Stimulated activated CD4-positive, alpha-beta T cell treated with anti-CD3 and anti-CD28 coated beads, Interleukin-4, amount 100 ng/mL, for 24 hours (primary cell): ENCODE measurements at places on chromosomes 3 and 15.

DNA sequence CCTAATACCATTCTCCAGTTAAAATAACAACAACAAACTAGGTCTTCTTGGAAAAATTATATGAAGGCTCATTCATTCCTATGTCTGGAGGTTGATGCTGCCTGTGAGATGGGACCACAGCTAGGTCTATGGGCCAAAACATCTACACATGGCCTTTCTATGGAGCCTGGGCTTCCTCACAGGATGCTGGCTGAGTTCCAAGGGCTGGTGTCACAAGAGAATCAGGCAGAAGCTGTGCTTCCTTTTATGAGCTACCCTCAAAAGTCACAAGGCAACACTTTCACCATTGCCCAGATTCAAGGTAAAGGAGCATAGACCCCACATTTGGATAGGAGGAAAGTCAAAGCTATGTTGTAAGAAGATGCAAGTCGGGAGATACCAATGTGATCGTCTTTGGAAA, 4.6 kb upstream of the RTP2 start:
- DNase-seq = no peak

DNA sequence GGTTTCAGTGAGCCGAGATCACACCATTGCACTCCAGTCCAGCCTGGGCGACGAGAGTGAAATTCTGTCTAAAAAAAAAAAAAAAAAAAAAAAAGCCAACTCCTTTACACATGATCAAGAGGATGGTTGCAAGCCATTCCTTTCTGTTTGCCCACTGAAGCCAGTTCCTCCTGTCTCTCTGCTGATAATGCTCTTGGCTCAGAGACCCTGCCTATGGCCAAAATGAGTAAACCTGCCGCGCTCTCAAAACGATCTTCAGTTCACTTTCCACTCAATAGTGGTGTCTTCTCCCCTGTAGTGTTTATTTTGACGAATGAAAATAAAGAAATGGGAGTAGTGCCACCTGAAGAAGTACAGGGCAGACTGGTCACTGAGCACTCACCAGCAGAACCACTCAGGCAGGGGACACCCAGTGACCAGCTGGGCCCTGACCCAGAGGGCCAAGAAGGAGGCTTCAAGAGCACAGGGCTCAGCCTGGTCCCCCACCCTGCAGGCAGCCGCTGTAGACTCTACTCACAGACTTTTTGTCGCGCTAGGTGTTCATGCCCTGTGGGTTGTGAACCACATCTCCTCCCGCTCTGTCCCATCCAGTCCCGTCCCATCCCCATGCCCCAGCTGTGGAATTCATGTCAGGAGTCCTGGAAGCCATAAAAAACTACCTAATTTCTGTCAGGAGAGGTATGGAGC, 23.6 kb downstream of the GRAMD2A start:
- no peak for DNase-seq

DNA sequence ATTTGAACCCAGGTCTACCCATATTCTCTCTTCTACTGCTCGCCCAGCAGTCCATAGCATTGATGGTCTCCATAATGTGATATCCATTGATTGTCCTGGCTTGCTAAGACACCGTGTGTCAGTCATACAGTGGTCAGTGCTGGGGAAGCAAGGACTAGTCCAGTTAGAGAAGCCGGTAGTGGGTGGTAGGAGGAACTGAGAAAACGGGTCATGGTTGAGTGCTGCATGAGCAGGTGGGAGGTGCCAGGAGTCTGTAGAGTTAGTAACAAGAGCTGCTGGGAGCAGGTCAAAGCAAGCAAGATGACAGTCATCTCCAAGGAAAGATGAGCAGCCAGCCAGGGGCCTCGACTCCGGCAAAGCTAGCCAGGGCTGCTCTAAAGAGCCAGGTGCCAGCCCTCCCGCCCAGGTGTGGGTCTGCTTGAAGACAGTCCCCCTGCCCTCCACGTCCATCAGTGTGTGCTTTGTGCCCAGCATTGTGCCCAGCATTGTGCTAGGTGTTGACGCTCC, 29.5 kb upstream of the USP3 start:
- DNase-seq = no peak

- no peak for DNase-seq
These were observed 73.1 kb upstream of the PIAS1 start for GRCh38 chr15:67980773-67981685.

DNA sequence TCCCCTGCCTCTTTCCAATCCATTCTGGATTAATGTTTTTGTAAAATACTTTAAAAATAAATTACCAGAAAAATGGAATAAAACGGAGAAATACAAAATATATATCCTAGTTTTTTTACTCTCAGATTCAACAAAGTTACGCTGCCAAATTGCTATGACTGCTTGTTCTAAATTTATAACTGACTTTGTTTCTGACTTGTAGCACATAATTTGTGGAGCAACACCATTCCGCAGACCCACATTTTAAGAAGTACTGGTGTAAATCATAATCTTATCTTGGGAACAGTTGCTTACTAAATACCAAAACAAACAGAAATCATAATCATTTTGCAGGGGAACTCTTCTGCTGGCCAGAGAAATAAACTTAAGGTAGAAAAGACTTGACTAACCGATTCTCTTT, 339.4 kb upstream of the CBLB start:
- no peak for DNase-seq

- DNase-seq = no peak
These were observed 255.3 kb downstream of the RORA start for GRCh38 chr15:60973637-60974415.

DNA sequence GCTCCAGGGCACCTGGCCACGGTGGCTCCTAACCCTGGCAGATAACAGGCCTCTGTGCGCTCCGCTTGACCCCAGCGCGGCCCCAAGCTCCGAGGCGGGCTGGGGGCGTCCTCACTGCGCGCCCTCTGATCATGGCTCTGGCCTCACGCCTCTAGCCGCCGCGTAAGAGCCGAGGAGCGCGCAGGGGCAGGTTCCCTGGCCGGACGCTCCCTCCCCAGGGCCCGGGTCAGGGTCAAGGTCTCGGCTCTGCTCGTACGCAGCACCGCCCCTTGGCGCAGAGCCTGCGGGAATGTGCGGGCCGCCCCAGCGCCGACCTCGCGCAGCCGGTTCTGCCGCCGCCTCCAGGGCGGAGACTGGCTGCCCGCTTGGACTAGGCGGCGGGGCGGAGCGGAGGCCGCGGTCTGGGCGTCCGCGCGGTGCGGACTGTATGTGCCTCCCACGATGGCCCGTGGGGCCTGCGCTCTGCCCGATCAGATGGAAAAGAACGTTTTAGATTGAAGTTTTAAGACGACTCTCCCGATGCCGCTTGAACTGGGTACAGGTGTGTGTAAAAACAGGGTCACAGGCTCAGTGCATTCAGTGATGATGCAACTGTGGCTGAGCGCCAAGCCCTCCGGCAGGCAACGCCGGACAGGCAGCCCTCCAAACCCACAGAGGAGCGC, 40.8 kb downstream of the CHST14 start:
- no peak for DNase-seq

GRCh38 chr15:101316529-101316928, 21.5 kb upstream of the SNRPA1 start:
- no peak for DNase-seq

DNA sequence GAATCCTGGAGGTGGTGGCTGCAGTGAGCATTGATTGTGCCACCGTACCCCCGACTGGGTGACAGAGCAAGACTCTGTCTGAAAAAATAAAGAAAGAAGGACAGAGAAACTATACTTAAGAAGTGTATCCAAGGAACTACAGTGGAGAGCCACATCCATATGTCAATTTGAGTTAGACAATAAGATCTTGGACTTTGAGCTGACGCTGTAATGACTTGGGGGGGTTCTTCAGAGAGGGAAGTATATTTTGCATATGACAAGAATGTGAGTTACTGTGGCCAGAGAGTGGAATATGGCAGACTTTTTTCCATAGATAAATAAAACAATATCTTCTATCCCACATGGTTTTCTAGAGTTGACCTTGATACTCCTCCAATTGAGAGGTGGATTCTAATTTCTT, 52.6 kb upstream of the TEX264 start:
- no peak for DNase-seq

DNA sequence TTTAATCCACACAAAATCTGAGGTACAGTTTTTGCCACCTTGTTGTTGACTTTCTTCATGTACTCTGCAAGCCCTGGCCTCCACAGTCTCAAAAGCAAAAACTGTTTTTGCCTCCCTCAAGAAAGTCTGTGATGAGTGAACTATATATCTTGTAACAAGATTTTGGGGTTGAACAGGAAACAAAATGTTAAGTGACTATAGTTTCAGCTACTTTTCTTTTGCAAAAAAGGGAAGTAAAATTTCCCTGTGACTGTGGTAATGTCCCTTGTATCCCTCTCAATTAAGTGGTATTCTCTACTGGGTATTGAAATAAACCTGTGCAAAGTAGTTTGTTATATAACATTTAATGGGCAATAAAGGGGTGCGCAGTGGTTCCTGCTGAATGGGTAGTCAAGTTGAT, 21.3 kb upstream of the SCAANT1 start:
- no peak for DNase-seq

DNA sequence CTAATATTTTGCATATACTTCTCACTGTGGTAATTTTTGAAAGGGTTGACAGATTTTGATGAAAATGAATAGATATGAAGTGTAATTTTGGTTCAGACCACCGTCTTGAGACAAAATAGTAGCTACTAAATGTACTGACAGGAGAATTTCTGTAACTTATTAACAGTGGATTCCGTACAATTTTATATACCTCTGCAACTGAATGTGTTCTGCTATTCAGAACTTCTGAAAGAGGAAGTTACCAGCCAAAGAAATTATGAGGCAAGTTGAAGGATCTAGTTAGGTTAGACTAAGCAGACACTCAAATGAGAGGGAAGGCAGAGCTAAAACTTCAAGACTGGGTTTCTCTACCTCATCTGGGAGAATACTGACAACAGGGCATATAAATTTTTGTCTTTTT, 29.4 kb downstream of the GAP43 start:
- DNase-seq = no peak

DNA sequence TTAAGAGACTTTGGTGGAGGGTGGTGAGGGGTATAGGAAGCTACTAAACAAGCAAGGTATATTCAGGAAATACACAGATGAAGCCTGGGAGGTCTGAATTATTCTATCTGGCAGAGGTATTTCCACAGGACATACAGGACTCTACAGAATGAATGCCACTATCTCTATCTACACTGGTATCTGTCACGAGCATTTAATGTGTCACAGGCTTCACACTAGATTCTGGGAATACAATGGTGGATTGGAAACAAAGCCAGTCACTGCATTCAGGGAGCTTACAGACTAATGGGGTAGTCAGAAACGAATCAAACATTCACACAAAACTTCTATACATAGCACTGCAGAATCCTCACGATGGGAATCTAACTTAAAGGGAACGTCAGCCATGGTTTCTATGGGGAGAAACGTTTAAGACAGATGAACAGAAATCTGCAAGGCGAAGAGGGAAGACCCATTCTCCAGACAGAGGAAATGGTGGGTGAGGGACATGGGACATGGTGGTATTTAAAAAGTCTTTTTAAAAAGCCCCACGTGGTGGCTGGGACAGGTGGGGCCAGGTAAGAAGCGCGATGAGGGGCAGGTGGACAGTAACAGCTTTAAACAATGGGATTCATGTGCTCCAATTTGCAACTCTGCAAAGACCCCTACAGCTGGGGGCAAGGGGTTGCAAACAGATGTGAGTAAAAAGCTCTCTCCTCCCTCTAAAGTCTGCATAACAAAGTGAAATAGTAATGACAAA, 16.5 kb downstream of the LRIG1 start:
- no peak for DNase-seq

DNA sequence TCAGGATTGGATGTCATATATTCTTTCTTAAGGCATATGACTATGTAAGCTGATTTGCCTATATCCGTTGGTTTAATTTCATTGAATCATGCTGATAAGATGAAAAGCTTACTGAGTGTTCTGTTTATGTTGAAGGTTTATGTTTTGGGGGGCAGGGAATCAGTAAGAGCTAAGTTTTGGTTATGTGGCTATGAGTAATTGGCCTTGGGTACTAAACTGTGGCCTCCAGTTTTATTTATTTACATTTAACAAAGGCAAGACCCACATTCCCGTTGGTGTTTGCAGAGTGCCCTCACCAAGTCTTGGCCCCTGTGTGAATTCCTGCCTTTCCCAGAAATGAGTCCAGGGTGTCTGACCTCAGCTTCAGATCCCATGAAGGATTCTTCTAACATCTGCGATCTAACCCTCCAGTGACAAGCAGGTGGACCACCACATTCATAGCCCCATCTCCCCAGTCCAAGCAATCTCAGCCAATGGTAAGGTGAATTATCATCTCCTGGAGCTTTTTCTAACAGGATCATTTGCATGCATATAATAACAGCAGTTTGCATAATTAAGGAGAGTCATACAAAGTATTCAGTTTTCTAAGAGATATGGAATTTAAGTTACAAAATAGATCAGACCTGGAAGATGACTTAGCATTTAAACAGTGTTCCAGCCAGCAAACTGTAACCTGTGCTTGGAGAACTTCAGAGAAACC, 27.4 kb downstream of the GLDN start:
- DNase-seq = no peak

- DNase-seq = no peak
These were observed 12.2 kb downstream of the RTP1 start for GRCh38 chr3:187209491-187209890.

GRCh38 chr15:25251700-25252390, 187.0 kb downstream of the UBE3A start:
- DNase-seq = no peak

DNA sequence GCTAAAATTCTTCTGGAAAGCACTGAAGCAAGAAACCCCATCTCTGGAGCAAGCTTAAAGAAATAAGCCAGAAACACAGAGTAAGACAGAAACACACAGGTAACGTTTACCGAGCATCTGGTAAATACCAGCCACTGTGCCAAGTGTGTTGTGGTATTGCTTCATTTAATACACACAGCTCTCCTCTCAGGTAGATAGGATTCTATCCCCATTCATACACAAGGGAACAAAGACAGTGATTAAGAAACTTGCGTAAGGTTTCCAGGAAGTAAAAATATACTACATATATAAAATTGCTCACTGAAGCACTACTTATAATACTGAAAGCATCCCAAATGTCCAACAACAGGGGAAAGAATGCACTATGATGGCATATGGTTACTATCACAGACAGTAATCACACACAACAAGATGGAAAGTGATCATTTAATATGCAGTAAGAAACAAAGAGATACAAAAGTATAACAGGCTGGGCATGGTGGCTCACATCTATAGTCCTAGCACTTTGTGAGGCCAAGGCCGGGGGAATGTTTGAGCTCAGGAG, 27.5 kb downstream of the TAMM41 start:
- no peak for DNase-seq

DNA sequence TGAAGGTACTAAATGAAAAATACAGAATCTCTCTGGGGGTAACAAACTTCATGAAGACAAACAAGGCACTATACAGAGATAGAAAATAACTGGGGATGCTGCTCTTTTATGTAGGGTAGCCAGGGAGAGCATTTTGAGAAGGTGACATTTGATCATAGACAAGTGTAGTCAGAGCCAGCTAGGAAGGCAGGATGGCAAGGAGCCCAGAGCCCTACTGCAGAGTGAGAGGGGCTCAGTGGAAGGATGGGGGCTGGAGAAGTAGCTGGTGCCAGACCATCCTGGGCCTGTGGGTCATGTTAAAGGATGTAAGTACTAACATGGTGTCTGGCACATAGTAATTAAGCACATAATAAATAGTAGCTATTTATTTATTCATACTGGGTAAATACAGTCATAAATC, 133.6 kb downstream of the MEIS2 start:
- DNase-seq = no peak

- no peak for DNase-seq
These were observed 58.8 kb downstream of the RNF13 start for GRCh38 chr3:149871855-149872254.
